ENCODE measurements at places on chromosomes 3 and 15.

GRCh38 chr3:117793622-117794265 is 1084.2 kb downstream of the TUSC7 start:
- DNase-seq: no peak

DNA sequence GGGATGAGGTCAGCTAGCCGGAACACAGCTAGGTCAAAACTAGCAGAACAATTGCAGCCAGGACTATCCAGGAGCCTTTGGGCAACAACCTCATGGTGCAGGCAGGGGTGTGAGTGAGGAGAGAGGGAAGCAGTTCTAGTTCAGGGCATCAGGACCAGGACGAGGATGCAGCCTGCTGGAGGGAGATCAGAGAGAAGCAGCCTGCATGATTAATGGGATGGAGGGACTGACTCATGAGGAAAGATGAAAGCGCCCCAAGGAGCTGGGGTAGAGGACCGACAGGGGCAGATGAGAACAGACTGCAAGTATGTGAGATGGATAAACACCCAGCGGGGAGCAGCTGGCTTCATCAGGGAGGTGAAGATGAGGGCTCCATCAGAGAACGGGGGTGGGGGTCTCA is 37.9 kb upstream of the LRTM1 start:
- no peak for DNase-seq

DNA sequence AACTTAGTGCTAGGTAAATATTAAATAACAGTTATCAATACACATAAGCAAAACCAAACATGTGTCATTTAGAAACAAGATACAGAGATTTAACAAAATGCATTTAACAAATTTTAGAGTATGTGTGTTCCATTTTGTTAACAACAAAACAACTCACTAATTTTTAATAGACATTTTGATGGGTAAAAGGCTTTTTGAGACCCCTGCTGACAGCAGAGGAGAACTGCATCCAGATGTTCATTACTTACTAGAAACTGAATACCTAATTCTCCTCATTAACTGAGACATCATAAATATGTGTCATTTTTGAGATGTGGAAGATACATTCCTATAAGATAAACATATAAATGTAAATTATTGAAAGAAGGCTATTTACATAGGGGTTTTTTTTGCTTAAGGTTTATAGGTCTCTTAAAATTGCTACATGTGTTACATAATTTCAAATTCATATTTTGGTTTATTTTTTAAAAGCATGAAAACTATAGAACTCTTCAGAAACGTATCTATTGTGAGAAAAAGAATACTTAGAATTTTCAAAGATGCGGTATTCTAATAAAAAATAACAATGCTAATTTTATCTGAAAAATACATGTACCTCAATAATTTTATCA is 1009.8 kb downstream of the TUSC7 start:
- DNase-seq: no peak

- no peak for DNase-seq
Measured at GRCh38 chr3:185724761-185725160, 100.1 kb downstream of the IGF2BP2 start.

DNA sequence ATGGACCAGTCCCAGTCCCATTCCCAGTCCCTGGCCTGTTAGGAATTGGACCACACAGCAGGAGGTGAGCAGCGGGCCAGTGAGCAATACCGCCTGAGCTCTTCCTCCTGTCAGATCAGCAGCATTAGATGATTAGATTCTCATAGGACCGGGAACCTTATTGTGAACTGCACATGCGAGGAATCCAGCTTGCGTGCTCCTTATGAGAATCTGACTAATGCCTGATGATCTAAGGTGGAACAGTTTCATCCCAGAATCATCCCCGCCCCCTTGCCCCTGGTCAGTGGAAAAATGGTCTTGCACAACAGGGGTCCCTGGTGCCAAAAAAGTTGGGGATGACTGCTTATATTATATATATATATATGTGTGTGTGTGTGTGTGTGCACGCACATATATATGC is 63.1 kb downstream of the IFT57 start:
- no peak for DNase-seq

DNA sequence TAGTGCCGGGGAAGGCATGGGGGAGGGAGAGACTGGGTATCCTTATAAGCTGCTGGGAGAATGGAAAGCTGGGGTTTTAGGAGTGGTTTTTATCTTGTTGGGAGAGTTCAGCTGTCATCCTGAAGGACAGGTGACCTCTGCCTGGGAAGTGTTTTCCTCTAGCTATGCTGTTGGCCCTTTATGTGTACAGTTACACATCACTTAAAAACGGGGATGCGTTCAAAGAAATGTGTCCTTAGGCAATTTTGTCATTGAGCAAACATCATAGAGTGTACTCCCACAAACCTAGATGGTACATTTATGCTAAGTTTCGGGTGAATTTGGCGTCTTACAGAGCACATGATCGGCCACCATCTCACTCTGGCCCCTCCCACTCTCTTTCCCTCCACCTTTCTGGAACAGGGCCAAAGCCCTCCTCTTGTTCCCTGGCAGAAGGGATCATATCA is 164.3 kb upstream of the NUDT16 start:
- DNase-seq: no peak

DNA sequence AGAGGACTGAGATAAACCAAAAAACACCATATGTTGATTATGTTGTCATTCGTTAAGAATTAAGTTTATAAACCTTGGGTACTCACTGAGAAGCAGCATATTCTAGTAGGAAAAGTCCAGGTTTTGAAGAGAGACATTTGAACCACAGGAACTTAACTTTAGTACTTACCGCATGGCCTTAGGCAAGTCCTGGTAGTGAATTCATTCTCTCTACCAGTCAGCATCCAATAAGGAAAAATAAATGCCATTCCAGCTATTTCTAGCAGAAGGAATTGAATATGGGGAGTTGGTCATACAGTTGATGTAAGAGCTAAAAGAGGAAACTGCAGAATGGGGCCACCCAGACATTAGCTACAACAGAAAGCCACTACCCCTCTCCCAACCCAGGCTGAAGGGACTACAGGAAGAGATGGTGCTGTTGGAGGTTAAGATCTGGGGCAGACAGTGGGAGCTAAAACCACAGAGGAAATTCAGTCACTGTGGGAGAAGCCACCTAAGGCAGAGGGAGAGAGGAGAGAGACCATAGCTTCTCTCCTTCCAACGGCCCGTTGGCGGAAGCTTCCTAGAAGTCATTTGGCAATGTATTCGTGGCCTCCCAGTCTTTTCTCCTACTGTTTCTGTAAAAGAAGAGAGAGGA is 133.8 kb upstream of the RARB start:
- DNase-seq: no peak

GRCh38 chr15:52751522-52751921 is 38.6 kb downstream of the ONECUT1 start:
- no peak for DNase-seq

DNA sequence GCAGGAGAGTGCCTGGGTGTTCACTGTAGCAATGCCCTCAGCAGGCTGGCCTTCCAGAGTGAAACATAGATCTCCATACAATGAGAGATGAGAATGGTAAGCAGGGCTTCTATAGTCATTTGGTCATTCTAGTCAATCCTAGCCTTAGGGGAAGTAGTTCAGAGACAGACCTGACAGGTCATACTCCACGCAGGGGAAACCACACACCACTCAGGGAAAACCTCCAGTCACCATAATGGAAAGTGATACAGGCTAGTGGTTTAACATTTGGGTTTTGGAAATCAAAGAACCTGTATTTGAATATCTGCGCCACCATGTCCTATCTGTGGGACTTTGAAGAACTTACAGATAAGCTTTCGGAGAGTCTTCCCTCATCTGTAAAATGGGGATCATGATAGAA is 425.7 kb upstream of the PPP2R3A start:
- no peak for DNase-seq

DNA sequence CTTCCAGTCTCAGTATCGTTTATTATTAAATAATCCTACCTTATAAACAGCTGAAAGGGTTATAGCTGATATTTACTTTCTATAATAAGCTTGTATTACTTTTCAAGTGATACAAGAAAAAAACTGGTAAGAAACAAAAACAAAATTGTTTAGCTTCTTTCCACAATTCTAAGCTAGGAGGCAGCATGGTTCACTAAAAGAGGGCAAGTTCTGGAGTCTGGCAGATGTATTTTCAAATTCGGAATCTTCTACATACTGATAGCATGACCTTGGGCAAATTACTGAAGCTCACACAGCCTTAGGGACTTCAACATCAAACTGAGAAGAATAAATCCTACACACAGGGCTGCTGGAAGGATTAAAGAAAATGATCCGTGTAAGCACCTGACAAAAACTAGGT is 15.4 kb downstream of the C15orf62 start:
- no peak for DNase-seq

GRCh38 chr15:31307270-31308184 is 19.1 kb upstream of the KLF13 start:
- DNase-seq: no peak

GRCh38 chr3:197522183-197522715 is 33.5 kb downstream of the BDH1 start:
- DNase-seq: no peak

DNA sequence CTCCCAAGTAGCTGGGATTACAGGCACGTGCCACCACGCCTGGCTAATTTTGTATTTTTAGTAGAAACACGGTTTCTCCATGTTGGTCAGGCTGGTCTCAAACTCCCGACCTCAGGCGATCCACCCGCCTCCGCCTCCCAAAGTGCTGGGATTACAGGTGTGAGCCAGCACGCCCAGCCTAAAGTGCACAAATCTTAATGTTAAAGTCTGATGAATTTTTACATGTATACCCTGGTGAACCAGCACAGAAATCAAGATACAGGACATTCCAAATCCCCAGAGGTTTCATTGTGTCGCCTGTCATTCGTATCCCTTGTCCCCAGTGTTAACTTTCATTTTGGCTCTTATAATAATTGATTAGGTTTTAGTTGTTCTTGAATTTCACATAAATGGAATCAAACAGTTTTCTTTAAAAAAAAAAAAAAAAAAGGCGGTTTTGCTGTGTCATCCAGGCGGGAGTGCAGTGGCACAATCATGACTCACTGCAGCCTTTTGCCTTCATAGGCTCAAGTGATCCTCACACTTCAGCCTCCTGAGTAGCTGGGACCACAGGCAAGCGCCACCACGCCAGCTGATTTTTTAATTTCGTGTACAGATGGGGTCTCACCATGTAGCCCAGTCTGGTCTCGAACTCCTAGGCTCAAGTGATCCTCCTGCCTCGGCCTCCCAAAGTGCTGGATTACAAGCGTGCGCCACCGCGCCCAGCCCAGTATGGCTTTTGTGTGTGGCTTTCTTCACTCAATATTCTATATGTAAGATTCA is 1.5 kb upstream of the TM4SF19 start:
- DNase-seq: no peak

DNA sequence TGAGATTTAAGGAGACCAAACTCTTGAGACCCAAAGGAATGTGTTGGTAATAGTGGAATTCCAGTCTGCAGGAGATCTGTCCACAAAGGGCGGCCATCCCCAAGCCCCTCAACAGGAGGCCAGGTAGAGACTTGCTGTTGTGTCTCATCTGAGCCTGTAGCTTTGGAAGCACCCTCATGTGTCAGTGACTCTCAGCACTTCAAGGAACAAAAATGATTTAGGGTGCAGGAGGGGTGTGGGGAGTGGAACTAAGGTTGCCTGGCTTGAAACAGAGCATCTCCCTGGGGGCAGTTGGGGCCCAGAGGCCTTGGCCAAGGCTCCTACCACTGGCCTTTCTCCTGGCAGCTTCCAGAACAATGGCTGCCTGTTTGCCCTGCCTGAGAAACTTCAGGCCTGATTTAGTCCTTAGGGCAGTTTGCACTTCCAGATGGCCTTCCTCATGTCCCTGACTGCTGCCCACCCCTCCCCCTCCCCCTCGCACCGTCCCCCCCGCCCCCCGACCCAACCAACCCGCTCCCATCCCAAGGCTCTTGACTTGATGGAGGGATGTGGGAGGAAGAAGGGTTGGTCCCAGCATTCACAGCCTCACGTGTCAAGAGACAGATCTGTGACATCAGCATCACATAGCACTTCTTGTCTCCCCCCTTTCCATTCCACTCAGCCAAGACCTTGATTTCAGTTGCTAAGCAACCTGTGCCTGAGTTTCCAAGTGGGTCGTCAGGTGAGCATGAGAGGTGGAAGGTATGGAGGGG is 77.1 kb downstream of the CORO2B start:
- no peak for DNase-seq

GRCh38 chr3:60114191-60114590 is 1064.4 kb upstream of the CFAP20DC start:
- no peak for DNase-seq

DNA sequence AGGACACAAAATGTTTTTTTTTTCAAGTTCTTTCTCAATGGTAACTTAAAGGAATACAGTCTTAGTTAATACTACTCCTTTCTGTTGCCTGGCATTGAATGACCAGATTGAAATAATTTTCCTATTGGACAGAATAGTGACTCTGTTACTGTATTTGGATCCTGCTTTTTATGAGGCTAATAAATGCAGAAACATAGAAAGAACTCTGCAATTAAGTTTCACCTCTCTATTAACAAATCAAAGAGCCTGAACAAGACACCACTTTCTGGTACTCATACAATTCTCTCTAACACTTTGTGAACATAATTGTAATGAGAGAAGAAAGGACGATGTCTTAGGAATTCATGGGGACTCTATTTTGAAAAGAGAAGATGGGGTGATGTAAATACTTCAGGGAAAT is 308.4 kb upstream of the ROBO2 start:
- DNase-seq: no peak

DNA sequence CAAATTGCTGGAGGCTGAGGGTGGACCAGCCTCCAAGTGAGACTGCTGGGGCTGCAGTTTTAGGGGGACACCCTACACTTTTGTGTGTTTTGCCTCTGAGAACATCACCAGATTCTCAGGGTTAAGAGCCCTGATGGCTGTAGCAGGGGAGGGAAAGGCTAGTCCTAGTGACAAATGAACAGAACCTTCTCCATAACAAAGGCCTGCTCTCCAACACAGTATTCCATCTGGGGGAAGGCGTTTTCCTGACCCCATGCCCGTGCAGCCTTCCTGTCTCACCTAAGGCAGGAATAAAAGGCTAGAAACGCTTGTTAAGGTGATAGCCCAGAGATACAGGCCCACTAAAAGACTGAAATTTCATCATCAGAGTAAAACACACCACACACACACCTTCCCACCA is 50.2 kb upstream of the NSMCE3 start:
- no peak for DNase-seq

DNA sequence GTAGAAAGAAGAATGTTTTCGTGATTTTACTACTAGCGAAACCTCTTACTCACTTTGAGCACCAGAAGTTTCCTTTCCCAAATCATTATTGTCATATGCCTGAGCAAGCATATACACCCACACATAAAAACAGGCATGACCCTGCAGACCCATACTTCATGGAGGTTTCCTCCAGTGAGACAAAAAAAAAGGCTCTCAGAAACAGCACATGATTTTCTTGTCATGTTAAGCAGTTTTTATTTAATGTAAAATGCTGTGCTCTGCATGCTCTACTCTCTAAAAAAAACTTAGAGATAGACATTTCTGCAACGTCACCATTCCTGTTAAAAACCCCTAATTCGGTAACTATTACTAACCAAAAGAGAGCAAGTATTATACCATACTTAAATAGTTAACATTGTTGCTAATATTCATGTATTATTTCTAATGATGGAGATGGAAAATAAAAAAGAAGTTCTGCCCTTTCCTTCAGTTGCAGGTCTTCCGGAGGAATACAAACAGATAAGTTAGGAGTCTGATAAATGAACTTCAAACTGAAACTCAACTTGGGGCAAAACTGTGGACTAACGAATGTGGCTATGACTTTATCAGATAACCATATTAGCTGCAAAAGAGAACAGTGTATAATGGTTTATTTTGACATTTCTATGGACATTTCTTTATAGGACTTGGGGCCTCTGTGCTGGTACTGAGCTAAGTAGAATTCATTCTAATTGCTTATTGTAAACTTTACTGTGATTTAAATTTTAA is 15.9 kb downstream of the CD200R1 start:
- DNase-seq: no peak
